ENCODE measurements at places on chromosomes 11 and 22.

GRCh38 chr22:47287516-47287915, 525.1 kb downstream of the TBC1D22A start:
- DNase-seq = no peak

- no peak for DNase-seq
These were observed 52.4 kb downstream of the SIK2 start for GRCh38 chr11:111654601-111655000.

DNA sequence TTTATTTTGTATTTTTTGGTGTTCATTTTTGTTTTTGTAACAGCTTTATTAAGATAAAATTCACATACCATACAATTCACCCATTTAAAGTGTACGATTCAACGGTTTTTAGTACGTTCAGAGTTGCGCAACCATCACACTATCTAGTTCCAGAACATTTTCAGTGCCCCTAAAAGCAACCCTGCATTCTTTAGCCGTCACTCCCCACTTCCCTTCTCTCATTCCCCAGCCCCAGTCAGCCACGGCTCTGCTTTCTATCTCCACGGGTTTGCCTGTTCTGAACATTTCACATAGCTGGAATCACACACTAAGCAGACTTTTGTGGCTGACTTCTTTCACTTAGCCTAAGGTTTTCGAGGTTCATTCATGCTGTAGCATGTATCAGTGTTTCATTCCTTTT, 9.6 kb upstream of the KCNQ1OT1 start:
- no peak for DNase-seq

DNA sequence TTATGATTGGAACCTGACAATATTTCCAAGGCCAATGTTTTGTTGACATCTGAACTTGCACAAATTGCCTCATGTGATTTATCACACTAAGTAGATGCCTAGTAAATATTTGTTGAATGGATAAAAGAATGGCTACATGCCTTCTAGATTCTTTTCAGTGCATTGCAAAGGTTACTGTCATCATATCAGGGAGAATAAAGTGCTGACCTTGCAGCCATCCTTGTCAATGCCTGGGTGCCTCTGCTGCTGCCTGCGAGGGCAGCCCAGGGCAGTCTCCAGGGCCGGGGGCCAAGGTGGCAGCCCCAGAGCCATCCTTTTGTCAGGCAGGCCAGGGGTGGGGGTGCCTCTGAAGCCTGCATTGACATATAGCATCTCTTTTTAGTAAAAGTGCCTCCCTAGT, 325.6 kb upstream of the MTNR1B start:
- no peak for DNase-seq

DNA sequence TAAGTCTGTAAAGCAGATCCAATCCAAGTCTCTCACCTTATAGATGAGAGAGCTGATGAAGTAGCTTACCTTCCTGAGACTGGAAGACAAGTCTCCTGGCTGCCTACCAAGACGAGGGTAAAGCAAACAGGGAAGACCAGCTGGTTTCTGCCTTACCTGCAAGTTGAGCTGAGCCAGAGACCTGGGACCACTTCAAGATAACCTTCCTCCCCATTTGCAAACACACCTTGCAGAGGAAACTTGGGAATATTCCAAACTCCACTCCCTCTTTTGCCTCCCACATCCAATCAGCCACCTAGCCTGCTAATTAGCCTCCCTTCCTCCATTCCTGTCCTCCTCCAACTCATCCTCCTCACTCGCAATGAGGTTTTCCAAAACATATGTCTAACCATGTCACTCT, 23.4 kb upstream of the ROBO3 start:
- no peak for DNase-seq

GRCh38 chr22:41660416-41660815, 28.3 kb downstream of the SNU13 start:
- no peak for DNase-seq

- no peak for DNase-seq
These were observed 8.1 kb downstream of the SCN2B start for GRCh38 chr11:118168316-118168715.

- no peak for DNase-seq
These were observed at the start of gene TSPAN18 for GRCh38 chr11:44726283-44727113. Gene TSPAN18 (plus strand): TSS chr11:44726962. CDS start chr11:44906417, 179,455 bp downstream.

GRCh38 chr11:117428186-117428855, 100.7 kb downstream of the CEP164 start:
- DNase-seq = no peak

GRCh38 chr22:27032091-27032761, 374.8 kb downstream of the MIAT start:
- DNase-seq = no peak

- no peak for DNase-seq
These were observed 874 bp upstream of the PLAAT4 start for GRCh38 chr11:63535734-63536133.

- no peak for DNase-seq
These were observed 73.7 kb upstream of the OR4B1 start for GRCh38 chr11:48142889-48143288.

- DNase-seq = no peak
These were observed 79.1 kb downstream of the SERGEF start for GRCh38 chr11:17933708-17934107.

GRCh38 chr11:99968336-99968735, 718.8 kb upstream of the ARHGAP42 start:
- no peak for DNase-seq

DNA sequence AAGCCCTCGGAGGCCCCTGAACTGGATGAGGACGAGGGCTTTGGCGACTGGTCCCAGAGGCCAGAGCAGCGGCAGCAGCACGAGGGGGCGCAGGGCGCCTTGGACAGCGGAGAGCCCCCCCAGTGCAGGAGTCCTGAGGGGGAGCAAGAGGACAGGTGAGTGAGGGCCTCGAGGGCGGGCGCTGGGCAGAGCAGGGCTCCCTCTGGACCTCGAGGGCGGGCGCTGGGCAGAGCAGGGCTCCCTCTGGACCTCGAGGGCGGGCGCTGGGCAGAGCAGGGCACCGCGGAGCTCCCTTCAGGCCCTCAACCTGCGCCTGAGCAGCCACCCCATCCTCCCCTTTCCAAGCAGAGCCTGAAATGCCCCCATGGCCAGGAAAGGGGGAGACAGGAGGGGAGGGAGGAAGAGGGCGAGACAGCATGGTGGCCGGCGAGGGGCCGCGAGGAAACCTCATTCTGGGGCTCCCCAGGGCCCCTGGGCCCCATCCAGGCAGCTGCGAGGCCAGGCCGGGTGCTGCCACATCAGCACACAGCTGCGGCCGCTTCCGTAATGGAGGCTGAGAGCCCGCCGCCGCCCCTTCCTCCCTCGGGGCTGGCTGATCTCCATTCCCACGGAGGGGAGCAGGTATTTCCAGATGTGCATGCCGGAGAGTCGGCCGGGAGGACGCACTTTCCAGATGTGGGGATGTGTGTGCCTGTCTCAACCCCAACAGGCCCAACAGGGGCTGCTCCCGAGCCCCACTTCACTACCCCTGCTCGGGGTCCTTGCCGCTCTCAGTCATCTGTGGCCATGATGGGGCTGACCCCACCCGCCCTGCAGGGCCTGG, 10.0 kb downstream of the PRR33 start:
- no peak for DNase-seq

Data from NCI-H187 (cell line).